Amygdala (tissue), 56 donors: ENCODE measurements at places on chromosomes 1 and 21.

DNA sequence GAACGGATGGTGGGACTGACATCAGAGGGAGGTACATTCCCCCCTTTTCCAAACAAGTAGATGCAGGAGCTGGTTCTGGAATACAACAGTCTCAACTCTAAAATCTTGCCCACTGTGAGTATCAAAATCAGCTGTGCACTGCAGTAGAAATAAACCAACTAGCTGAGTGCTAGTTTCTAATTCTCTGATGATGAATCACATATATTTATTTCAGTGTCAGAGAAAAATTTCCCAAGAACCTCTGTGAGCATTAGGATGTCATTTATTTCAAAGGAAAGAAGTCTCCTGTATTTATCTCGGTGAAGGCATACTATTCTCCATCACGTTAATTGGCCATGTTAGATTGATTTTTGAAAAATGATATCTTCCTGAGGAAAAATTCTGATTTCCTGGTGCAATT is 67.1 kb downstream of the LHX9 start:
- no peak for DNase-seq

DNA sequence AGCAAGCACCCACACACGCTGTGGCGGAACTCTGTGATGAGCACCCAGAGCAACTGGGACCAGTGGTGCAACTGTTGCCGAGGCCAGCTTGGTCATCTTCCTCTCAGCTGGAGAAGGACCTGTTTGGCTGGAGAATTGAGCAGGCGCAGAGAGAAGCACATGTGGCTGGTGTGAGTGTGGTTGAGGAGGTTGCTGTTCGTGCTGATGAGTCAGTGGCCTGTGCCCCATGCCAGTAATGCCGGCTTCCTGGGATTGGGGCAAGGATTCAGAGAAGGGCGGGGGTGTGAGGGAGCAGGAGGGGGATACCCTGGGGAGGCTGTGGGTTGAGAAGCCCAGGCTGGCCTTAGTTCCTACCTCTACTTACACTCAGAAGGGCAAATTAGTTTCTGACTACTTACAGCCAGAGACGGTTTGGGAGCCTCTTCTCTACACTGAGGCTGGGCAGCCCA is 57.5 kb upstream of the EPS8L3 start:
- DNase-seq = no peak

- DNase-seq = no peak
These were observed 28.3 kb downstream of the DPT start for GRCh38 chr1:168700575-168701268.

DNA sequence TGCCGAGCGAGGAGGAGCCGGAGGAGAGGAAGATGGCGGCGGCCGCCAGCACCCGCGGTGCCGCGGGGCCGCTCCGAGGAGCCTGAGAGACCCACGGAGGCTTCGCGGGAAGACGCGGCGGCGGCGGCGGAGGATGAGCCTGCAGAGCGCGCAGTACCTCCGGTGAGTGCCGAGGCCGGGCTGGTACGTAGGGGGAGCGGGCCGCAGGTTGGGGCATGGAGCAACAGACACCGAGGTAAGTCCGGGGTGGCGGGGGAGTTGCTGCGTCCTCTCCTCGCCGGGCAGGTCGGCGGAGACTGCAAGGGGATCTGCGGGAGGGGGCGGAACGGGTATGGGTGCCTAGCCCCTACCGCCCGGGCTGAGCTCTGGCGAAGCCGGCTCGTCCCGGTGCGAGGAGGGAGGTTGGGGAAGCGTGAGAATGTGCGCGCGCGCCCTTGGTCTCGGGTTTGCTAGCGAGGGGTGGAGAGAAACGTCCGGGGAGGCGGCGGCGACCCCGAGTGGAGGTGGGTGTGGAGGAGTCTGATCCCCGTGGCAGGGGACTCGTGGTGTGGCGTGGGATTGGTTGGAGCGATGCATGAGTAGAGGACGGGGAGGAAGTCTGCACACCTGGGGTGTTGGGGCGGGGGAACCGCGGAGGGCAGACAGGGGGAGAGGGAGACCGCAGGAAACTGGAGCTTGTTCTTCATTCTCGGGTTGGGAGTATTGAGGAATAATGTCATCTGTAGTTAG is at the start of gene SMG7:
SMG7 (plus strand) TSS at position 12 of the 729 bp plus-strand sequence; CDS start at position 134, 122 bp downstream.
- DNase-seq = no peak

GRCh38 chr1:224804220-224804619 is 125.3 kb upstream of the DNAH14 start:
- no peak for DNase-seq

GRCh38 chr1:46477153-46477929 is 12.3 kb upstream of the DMBX1 start:
- DNase-seq = peak; percentile 11

GRCh38 chr1:36654586-36654985 is 171.9 kb upstream of the CSF3R start:
- DNase-seq = no peak

DNA sequence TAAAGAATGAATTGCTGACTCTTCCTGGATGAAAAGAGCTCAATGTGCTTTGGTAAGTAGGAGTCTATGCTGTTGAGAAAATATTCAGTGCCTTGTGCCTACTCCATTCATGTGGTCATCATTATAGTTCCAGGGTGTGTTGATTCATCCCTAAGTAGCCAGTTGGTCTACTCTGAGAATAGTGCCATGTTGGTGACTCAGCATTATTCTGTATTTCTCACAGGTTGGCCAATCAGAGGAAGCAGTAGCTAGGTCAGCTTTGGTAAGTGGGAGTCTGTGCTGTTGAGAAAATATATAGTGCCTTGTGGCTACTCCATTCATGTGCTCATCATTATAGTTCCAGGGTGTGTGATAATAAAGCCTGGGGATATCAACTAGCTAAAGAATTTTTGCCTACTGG is 397.3 kb downstream of the AGBL4 start:
- DNase-seq = no peak

DNA sequence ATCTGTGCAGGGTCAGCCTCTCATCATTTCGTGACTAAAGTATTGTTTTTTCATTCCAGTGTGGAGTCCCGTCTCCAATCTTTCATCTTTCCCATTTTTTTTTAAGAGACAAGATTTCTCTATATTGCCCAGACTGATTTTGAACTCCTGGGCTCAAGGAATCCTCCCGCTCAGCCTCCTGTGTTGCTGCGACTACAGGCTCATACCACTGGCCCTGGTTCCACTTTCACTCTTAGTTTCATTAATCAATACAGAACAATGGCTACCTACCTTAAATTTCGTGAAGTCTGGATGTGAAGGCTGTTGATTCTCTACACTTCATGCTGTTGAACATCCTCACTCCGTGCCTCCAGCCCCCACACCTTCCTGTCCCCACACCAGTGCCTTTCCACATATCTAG is 97.7 kb upstream of the GREM2 start:
- no peak for DNase-seq

DNA sequence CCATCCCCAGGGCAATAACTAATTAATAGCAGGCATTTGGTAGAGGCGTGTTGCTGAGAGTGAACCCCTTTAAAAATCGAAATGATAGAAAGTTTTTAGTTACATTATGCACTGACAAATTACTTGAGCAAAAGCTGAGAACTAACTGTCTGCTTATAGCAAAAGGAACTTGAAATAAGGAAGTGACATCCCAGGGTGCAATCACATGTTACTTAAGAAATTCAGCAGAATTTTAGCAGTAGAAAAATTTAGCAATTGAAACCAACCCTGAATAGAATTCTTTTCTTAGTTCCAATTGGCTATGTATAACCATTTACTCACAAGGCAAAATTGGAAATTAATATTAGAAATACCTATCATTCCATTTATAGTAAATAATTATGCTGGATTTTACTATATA is 139.5 kb upstream of the SAMSN1 start:
- no peak for DNase-seq

DNA sequence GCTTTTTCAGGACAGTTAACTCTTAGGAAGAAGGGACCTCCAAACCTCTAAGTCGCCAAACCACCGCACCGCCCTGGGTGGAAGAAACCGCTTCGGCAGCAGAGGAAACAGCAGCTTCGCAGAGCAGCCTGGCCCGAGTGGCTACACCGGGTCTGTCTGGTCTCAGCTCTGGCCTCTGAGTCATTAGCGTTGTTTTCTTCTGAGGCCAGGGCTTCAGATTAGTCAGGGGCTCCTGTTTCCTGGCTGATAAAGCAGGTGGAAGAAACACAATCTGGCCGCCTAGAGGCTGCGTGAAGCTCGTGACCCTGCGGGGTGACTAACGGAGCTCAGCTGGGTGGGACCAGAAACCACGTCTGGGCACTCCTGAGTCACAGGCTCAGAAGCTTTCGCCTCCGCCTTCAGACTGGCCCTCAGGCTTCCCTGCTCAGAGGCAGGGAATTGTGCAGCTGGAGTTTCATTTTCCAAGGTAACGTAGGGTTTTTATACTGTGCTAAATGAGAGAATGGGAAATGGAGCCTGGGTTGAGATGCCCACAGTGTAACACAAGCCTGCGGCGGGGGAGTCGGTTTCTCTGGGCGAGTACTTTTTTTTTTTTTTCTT is 44.9 kb downstream of the CHAF1B start:
- no peak for DNase-seq

- DNase-seq = no peak
These were observed 8.4 kb downstream of the C1orf226 start for GRCh38 chr1:162389971-162390370.

GRCh38 chr21:45236481-45236880 is 51.2 kb downstream of the POFUT2 start:
- no peak for DNase-seq

GRCh38 chr1:177983482-177984135 is 13.8 kb upstream of the SEC16B start:
- DNase-seq = no peak

DNA sequence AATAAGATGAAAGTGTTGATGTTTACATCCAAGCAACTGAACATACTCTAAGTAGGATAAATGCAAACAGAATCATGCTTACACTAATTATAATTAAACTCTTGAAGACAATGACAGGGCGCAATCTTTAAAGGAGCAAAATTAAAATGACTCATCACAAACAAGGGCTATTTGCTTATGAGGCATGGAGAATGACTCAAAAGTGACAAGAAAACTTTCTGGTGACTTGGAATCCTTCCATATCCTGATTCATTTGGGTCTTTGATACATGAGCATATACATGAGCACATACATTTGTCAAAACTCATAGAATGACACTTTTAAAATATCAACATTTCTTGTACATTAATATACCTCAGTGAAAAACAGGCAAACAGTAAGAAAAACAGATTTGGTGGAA is 1632.3 kb downstream of the KCNT2 start:
- no peak for DNase-seq

- no peak for DNase-seq
These were observed 19.5 kb upstream of the CREG1 start for GRCh38 chr1:167573035-167573434.

DNA sequence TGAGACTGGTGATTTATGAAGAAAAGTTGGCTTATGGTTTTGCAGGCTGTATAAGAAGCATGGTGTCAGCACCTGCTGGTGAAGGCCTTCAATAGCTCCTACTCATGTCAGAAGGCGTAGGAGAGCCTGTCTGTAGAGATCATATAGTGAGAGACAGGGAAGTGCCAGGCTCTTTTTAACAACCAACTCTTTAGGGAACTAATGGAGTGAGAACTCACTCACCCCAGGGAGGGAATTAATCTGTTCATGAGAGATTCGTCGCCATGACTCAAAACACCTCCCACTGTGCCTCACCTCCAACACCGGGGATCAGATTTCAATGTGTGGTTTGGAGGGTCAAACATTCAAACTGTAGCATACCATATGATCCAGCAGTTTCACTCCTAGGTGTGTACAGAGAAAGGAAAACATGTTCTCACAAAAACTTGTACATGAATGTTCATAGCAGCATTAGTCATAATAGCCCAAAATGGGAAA is 72.6 kb downstream of the TTC3 start:
- no peak for DNase-seq

- DNase-seq = no peak
These were observed 250.0 kb upstream of the NFIA start for GRCh38 chr1:60832367-60832766.

DNA sequence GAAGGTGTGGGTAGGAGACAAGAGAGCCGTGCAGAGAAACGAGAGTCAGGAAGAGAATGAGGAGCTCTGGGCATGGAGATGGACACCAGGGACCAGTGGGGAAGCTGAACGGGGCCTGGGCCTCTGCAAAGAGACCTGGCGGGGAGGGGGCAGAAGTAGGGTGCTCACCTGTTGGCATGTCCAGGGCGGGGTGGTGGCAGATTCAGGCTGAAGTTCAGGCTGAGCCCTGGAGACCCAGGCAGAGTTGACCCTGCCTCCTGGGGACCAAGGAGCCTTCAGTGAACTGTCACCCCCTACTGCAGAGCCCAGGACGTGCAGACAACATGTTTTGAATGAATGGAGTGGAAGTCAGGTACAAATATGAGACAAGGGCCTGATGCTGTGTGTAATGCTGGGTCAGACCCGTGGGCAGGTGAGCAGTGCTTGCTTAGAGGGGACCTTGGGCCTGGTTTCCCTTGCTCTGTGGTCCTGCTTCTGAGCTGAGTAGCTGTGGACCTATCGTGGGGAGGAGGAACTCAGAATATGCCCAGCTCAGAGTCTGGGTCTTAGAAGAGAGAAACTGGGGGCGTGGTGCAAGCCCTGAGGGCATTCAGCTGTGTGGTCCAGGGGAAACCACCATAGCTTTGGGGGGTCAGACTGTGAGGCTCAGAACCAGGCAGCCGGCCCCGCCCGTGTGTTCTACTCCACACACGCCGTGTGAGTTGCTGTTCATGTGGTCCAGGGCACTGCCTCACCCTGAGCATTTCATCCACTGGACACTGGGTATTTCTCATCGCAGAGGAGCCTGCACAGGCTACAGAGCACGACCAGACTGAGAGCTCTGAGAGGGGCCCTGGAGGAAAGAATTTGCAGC is 21.3 kb upstream of the UMODL1 start:
- no peak for DNase-seq

- no peak for DNase-seq
These were observed 28.6 kb downstream of the ATP8B2 start for GRCh38 chr1:154353966-154354365.

- no peak for DNase-seq
These were observed 57.5 kb upstream of the SDC3 start for GRCh38 chr1:30965924-30966599.

DNA sequence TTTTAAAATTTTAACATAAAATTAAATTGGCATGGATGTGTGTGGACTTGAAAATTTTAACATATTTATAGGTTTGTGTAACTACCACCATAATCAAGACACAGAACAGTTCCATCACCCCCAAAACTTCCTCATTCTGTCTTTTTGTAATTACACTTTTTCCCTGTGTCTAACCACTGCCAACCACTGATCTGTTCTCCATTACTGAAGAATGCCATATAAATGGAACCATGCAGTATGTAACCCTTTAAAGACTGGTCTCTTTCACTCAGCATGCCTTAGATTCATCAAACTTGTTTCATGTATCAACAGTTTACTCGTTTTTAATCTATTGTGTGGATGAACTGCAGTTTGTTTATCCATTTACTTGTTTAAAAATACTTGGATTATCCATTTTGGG is 13.0 kb upstream of the AHCYL1 start:
- no peak for DNase-seq

- no peak for DNase-seq
These were observed 10.9 kb downstream of the IRF2BP2 start for GRCh38 chr1:234598974-234599616.
